ENCODE measurements at places on chromosomes 7 and 10.

- peak; percentile 21 for DNase-seq
Measured at GRCh38 chr7:93890464-93891068, at the start of gene TFPI2. TSS of gene TFPI2 (minus strand) at chr7:93890753. CDS start at chr7:93890678, 75 bp downstream.

- DNase-seq, result no peak
Measured at GRCh38 chr7:38839851-38840250, 69.1 kb downstream of the VPS41 start.

- no peak for DNase-seq
Measured at GRCh38 chr7:47300472-47301104, 281.3 kb downstream of the TNS3 start.

- DNase-seq, result no peak
Measured at GRCh38 chr7:12770227-12770975, 83.0 kb downstream of the ARL4A start.

GRCh38 chr7:128084896-128085608, 53.8 kb upstream of the LRRC4 start:
- DNase-seq, result no peak

- DNase-seq, result no peak
Measured at GRCh38 chr7:81064426-81064825, 145.6 kb upstream of the SEMA3C start.

GRCh38 chr7:116367171-116367813, 132.2 kb upstream of the CAV2 start:
- no peak for DNase-seq
